Transverse colon (tissue), 4 donors: ENCODE measurements at places on chromosomes 13 and 19. TPM values are rescaled to one million over a fixed set of nuclear protein-coding genes. Genes with fewer than 3 reads are reported as not detected.

ZNF415 gene
- 11.5 TPM for total RNA-seq

CRTC1 gene
- total RNA-seq = 8.0 TPM

- no peak for DNase-seq
These were observed 1.5 kb upstream of the BAX start for GRCh38 chr19:48953141-48953540.

DNA sequence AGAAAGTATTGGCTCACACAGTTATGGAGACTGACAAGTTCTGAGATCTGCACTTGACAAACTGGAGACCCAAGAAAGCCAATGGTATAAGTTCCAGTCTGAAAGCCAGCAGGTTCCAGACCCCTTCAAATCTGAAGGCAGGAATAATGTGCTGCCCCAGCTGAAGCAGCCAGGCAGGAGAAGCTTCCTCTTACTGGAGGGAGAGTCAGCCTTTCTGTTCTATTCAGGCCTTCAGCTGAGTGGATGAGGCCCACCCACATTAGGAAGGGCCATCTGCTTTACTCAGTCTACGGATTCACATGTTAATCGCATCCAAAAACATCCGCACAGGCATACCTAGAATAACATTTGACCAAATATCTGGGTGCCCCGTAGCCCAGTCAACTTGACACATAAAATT lies 8.2 kb upstream of the VWA8 start:
- no peak for DNase-seq

DNA sequence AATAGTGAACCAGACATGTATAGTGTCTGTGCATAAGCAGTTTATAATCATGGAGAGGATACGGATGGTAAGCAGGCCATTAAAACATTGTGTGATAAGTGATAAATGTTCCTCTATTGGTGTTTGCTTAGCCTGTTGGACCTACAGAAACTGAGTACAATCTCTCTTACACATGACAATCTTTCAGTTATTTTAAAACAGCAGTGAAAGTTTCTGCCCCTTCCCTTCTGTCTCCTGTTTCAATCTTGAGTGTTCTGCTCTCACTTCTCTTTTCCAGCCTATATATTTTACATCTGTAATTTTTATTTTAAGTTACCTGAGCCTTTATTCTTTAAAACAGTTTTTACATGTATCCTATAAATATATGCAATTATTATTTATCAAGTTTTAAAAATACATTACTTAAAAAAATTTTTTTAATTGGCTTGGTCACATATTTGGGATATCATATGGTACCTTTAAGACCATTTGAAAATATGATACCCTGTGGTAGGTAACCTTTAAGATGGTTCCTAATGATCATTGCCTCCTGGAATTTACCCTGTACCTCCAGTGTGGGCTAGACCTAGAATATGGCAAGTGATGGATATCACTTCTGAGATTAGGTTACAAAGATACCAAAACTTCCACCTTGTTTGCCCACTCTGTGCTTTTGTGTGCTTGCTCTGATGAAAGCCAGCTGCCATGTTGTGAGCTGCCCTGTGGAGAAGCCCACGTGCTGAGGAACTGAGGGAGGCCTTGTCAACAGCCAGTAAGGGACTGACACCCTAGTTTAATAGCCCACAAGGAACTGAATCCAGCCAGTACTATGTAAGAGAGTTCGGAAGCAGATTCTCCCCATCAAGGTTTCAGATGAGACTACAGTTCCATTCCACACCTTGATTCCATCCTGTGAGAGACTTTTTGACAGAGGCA lies 99.3 kb downstream of the DHRS12 start:
- no peak for DNase-seq

DNA sequence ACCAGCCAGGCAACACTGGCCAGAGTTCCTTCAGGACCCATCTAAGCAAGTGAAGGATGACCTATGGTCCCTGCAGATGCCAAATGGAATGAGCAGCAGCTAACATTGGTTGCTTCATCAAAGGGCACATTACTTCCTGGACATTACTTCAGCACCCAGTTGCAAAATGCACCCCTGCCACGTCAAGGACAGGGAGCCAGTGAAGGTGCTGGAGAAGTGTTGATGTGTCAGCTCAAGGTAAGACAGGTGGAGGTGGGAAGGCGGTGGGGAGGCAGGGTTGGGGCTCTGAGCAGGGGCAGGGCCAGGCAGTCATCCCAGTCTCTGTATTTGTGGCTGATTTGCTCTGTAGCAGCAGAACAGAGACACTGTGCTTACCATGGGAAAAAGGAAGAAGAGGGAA lies 14.6 kb downstream of the CSNK1A1L start:
- DNase-seq = no peak

DNA sequence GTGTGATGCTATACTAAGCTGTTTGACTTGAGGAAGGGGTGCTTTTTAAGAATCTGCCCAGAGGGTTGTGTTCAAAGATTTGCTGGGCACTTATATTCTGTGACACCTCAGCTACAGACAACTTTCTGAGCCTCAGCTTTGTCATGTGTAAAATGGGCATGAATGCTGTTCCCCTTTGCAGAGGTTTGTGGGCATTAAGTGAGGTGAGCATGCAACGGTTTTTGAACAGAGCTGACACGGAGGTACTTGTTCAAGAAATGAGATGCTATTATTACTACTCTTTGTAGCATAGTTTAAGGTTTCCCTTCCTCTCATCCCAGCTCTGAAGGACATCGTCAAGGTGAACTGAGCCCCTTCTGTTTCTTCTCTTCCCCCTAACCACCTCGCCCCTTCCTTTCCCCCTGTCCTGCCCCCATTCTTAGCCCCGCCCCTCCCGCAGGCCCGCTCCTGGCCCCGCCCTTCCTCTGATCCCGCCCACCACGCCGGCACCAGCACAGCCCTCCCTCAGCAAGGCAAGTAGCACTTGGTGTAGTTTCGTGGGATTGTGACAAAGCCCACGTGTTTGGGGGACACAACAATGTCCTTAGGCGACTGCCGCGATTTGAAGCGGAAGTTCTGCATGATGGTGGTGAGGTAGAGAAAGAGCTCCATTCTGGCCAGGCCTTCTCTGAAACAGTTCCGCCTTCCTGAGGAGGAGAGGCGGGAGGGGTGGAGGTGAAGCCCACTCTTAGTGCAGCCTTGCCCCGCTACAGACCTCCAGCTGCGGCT lies 26.1 kb upstream of the CYP2A7 start:
- no peak for DNase-seq
